Activated T-cell treated with anti-CD3 and anti-CD28 coated beads, Interleukin-2, amount 50 U/mL, for 1 hour (primary cell): ENCODE measurements at places on chromosomes 4 and X.
A peak's percentile ranks its signal among the peaks of the same experiment; 100 is the strongest.

DNA sequence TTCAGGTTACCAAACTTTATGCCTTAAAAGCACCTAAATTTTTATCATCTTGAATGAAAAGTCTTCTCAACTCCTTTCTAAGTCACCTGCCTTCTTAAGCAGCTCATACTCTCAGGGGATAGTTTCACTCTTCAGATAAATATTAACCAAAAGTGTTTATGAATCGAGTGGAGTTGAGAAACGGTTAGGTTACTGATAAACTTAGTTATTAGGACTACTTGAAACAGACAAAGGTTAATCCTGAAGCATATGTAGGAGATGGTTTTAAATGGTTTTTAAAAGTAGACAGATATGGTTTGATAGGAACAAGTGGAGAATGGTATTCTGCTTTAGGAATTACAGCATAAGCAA lies 32.8 kb downstream of the CLDN22 start:
- DNase-seq, result no peak

DNA sequence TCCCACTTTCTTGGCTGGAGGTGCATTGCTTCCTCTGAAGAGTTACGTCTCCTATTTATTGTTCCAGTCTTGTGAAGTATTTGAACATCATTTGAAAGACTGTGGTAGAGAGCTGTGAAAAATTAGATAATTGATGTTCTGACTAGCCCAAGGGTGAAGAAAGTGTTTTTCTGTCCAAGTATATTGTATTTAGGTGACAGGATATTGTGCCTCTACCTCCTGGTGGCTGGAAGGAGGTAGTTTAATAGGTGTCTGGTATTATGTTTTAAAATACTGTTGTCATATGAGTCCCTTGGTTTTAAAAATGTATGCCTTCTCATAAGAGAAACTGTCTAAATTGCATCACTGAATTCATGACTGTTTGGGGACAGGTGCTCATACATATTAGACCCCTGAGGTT lies 226.0 kb downstream of the SPRY1 start:
- DNase-seq, result no peak

GRCh38 chrX:134013524-134013923 lies 28.1 kb upstream of the GPC3 start:
- DNase-seq, result no peak

DNA sequence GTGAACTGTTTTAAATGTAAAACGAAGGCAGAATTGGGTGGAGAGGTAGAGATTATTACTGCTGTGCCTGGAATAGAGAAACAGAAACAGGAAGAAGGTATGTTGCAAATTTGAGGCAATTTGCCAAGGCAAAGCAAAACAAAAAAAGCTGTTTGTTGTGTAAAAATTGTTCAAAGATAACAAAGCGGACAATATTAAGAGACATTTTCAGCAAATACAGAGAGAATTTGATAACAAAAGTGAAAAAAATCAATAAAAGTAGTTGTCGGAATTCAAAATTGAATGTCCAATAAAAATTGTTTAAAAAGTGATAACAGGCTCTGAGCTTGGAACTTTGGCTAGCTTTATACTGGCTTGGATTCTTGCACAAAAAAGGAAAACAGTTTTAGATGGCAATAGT lies 14.4 kb upstream of the SMS start:
- no peak for DNase-seq

- DNase-seq, result peak; percentile 14
Observed at GRCh38 chrX:1601051-1601767, 9.8 kb downstream of the AKAP17A start.

GRCh38 chrX:110212299-110212698 lies 105.6 kb downstream of the AMMECR1 start:
- no peak for DNase-seq

GRCh38 chr4:91471280-91471679 lies 832.5 kb upstream of the GRID2 start:
- no peak for DNase-seq

DNA sequence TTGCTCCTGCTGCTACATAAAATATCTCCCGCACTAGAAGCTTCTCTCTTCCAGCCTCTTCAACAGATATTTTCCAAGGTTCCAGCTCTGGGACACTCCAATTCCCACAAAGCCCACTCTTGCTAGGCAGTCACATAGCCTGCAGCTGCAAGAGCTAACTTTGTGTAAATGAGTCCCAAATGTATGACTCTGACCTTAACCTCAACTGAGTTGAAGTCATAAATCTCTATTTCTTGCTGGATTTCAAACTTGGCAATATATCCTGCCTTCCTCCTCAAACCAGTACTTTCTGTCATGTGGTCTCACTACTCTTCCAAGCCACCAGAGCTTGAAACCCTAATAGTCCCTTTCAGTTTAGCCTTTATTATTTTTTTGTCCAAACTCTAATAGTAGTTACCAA lies 315.4 kb upstream of the GRIA3 start:
- no peak for DNase-seq

DNA sequence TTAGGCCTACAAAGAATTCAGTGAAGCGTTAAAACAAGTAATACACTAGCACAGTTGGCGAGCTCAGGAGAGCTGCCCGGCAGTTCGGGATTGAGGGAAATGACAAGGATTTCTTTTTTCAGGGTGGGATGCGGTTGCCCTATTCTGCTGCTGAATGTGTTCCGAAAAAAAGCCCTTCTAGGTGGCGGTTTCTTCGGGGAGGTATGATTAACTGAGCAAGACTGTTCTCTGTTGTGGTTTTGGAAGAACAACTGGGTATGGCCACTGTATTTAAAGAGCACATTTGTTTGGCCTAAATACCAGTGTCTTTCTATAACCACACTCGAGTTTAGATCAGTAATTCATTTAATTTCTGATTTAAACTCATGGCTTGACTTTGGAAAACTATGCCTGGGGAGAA lies 459.7 kb upstream of the FAT1 start:
- no peak for DNase-seq
